ENCODE measurements at places on chromosomes 13 and 19.

DNA sequence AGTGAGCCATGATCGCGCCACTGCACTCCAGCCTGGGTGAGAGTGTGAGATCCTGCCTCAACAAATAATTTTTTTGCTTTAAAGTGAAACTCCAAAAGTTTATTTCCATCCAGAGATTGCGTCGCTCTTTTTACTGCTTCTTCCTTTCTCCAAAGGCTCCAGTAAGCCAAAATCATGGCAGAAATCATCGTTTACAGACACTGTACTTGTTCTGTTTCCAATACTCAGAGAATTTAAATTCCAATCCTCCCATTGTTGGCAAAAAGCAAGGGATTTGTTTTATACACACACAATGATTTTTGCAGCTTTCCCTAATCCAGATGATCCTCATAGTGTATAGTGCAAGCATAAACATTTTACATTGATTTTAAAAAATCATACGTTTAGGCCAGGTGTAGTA, 15.3 kb downstream of the FBXO27 start:
- no peak for DNase-seq

DNA sequence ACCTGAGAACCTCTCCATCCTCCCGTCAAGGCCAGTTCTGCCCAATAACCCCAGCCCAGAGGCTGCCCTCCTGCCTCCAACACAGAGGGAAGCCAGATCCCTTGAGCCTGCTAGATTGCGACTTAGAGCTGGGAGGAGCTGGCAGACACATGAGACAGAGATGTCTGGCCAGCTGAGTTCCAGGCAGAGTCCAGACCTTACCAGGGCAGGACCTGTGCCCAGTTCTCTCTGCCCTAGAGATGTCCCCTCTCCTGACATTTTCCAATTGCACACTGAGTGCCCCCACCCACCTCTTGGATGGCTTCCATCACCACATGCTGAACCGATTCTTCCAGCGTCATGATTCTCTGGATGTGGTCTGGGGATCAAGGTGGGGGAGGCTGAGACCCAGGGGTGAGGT, 3.0 kb downstream of the HOOK2 start:
- DNase-seq = no peak

- no peak for DNase-seq
Observed at GRCh38 chr19:7541828-7542443, 6.4 kb downstream of the PNPLA6 start.

DNA sequence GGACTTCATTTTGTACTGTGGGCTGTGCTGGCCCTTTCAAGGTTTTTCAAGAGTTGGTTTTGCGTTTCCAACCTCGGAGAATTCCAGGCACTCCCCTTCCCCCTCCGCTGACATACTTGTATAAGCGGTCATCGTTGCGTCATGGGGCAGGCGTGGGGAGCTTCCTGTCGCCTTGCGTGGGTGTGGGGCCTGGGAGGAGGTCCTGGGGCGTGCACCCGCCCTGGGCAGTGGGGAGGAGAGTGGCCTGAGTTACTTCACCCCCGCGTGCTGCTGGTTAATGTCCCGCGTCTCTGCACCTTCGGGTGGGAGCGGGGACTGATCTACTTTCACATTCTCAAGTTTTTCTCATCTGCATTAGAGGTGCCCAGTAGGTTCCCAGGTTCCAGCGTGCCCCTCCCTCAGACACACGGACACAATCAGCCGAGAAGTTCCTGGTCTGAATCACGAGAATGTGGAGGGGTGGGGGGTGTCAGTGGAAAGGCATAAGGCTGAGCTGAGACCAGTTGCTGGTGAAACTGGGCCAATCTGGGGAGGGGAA, 4.1 kb downstream of the IER2 start:
- DNase-seq = peak; percentile 45

- DNase-seq = no peak
Observed at GRCh38 chr19:15902254-15902653, 4.4 kb upstream of the CYP4F2 start.

DNA sequence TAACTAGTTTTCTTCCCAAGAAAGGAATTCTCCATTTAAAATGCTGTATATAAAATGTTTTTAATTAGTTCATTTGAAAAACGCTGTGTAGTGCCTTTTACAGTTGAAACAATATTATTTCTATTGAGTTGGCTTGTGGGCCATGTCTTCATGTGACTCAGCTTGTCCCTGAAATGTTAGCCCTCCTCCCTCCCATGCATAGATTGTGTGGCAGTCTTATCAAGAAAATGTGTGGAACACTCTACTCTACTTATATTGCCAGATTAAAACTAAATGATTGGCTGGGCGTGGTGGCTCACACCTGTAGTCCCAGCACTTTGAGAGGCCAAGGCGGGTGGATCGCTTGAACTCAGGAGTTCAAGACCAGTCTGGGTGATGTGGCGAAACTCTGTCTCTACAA, 33.4 kb downstream of the TFDP1 start:
- no peak for DNase-seq

DNA sequence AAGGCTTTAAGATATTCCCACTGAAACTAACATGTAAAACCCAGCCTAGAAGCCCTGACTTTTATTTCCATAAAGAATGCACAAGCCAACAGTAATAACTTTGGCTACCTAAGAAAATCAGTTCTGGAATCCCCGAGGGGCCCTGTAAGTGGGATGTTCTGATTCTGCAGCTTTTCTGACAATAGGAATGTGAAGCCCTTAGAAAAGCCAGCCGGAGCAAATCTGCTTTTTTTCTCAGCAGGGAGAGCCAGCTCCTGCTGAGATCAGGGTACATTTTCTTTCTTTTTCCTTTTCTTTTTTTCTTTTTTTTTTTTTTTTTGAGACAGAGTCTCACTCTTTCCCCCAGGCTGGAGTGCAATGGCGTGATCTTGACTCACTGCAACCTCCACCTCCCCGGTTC, 8.0 kb upstream of the GARRE1 start:
- DNase-seq = no peak

DNA sequence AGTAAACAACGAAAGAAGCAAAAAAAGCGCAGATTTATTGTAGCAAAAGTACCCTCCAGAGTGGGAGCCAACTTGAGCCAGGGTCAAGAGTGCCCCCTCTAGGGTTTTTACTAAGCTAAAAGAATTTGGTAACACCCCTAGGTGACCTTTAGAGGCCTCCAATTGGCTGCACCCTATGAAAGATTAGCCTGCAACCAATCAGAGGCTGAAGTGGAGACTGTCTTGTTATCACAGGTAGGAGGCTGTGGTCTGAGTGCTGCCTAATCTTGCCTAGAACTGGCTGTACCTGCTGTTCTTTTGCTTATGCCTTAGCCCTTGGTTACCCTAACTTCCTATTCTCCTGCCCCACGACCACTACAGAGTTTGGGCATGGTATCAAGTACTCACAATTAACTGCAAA, 38.3 kb downstream of the ANKRD10 start:
- DNase-seq = no peak

- DNase-seq = no peak
Observed at GRCh38 chr19:48842789-48843162, 6.5 kb upstream of the HSD17B14 start.

DNA sequence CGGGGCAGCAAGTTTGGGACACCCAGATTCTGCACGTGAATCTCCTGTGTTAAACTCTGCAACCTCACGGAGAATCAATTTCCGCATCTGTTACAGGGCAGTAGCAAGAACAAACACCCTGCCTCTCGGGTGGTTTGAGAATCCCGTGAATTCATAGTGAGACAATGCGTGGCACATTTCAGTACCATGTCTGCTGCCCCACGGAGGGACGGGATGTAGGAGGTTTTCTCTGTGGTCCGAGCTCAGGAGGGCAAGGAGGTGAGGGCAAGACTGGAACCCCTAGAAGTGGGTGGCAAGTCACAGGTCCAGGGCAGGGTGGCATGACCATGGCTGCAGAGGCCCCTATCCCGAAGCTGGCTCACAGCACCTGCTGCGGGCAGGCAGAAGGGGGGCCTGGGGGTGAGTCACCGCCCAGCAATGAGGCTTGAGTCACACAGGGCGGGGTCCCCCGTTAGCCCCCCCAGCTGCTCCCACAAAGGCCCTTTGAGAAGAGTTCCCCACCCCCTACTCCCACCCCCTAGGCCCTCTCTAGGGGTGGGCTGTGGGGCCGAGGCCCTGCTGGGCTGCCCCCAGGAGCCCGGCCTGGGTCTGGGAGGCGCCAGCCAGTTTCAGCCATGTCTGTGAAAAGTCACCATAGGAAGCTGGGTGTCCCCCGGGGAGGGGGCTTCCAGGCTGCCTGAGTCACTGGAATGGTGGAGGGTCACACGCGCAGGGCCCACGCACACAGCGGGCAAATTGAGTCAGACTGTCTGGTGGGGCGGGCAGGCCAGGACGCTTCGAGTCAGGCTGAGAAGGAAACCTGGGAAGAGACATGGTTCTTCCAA, 25.8 kb upstream of the NANOS3 start:
- peak; percentile 76 for DNase-seq

GRCh38 chr13:52359534-52359933, 46.4 kb downstream of the THSD1 start:
- DNase-seq = no peak

- no peak for DNase-seq
Observed at GRCh38 chr13:95676105-95676761, 706 bp upstream of the DNAJC3 start.

DNA sequence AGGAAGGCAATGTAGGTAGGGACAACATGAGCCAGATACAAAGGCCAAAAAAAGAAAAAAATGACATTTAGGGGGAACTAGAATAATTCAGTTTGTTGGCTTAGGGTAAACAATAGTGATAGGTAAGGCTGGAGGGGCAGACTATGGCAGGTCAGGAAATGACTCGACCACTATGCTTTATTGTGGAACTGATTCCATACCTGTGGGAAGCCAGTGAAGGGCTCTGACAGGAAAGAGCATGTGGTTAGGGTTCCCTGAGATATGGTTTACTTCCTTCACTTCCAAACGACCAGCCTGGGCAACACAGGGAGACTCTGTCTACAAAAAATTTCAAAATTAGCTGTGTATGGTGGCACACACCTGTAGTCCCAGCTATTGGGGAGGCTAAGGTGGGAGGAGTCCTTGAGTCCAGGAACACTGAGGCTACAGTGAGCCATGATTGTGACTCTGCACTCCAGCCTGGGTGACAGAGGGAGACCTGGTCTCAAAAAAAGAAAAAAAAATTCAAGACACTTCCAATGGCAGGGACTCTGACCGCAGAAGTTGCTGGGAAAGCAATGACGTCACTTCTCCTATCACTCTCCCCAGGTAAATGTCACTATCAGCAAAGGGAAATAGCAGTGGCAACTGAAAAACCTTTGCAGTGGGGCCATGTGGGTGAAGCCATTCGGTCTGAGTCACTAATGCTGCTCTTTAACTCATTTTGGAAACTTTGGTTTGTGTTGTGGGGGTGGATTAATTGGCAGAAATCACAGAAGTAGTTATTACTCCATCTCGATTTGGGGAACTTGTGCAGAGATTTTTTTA, 192.8 kb upstream of the TSC22D1 start:
- DNase-seq = no peak

GRCh38 chr13:58666331-58666730, 1034.8 kb downstream of the PCDH17 start:
- DNase-seq = no peak

- DNase-seq = no peak
Observed at GRCh38 chr13:94938124-94938523, 225.8 kb upstream of the SOX21 start.

GRCh38 chr19:54399189-54399588, 16.1 kb upstream of the TTYH1 start:
- DNase-seq = no peak

- no peak for DNase-seq
Observed at GRCh38 chr13:51596541-51596940, 12.3 kb downstream of the WDFY2 start.
